ENCODE measurements at places on chromosomes 5 and 9.
A peak's percentile ranks its signal among the peaks of the same experiment; 100 is the strongest.

DNA sequence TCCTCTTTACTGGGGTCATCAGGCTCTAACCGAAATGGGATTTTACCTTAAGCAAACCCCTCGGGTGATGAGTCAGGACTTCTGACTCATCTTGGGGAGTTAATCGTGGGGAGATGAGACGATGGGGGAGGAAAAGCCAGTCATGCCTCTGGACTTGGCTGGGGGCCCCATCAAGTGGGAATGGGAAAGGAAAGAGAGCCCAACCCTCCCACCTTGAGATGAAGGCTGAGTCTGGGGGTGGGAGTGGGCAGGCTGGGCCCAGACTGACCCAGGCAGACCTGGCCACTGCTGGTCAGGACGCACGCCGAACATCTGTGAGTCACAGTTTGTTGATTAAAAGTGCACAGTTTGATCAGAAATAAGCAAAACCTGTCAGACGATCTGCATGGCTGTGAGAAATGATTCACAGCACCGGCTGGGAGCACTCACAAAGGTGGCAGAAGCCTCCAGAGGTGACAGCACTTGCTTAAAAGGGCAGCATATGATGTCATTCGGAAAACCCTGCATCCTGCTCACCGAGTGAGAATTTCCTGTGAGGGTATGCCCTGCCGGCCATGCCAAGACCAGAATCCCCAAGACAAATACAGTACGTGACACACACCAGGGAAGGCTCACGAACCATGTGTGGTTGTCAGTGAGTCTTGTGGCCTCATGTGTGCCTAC, 50.0 kb upstream of the SLC25A51 start:
- no peak for DNase-seq

- no peak for DNase-seq
Measured at GRCh38 chr9:34463098-34463900, 4.7 kb downstream of the DNAI1 start.

DNA sequence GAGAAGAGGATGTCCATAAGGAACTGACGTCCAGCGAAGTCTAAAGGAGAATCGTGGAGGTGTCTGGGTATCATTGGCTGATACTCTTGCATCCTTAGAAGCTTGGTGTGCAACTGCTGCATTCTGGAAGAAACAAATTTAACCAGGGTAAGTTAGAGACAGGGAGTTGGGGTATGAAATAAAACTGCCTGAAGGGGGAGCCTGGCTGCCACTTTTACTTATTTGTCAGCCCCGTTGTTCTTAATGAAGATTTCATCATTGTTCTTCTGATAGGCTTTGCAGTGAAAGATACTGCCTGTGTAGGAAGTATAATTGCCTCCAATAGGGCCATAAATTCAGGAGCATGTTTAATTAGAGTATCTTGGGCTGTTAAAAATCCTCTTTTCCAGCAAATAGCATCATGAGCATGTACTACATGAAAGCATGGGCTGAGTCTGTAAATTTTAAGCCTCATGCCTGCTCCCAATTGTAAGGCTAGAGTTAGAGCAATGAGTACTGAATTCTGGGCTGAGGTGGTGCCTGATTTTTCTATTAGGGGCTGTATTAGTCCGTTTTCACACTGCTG, 1264.5 kb upstream of the ACO1 start:
- DNase-seq, result peak; percentile 16

DNA sequence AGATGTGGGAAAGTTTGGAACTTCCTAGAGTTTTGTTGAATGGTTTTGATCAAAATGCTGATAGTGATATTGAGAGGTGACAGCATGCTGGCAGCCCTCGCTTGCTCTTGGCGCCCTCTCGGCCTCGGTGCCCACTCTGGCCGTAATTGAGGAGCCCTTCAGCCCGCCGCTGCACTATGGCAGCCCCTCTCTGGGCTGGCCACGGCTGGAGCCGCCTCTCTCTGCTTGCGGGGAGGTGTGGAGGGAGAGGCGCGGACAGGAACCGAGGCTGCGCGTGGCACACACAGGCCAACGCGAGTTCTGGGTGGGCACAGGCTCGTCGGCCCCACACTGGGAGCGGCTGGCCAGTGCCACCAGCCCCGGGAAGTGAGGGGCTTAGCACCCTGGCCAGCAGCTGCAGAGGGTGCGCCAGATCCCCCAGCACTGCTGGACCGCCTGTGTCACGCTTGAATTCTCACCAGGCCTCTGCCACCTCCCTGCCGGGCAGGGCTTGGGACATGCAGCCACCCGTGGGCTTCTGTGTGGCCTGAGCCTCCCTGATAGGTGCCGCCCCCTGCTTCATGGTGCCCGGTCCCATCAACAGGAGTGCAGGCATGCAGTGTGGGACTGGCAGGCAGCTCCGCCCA, 488.5 kb downstream of the CYLC2 start:
- DNase-seq, result no peak
